ENCODE measurements at places on chromosomes 6 and 20.

- no peak for DNase-seq
Measured at GRCh38 chr20:41167481-41168253, 30.3 kb downstream of the PLCG1 start.

- DNase-seq: no peak
Measured at GRCh38 chr6:125414507-125414906, 112.7 kb upstream of the HDDC2 start.

- no peak for DNase-seq
Measured at GRCh38 chr6:75183099-75183541, 22.7 kb downstream of the COL12A1 start.

- no peak for DNase-seq
Measured at GRCh38 chr6:43012364-43012763, 1.4 kb downstream of the MEA1 start.

DNA sequence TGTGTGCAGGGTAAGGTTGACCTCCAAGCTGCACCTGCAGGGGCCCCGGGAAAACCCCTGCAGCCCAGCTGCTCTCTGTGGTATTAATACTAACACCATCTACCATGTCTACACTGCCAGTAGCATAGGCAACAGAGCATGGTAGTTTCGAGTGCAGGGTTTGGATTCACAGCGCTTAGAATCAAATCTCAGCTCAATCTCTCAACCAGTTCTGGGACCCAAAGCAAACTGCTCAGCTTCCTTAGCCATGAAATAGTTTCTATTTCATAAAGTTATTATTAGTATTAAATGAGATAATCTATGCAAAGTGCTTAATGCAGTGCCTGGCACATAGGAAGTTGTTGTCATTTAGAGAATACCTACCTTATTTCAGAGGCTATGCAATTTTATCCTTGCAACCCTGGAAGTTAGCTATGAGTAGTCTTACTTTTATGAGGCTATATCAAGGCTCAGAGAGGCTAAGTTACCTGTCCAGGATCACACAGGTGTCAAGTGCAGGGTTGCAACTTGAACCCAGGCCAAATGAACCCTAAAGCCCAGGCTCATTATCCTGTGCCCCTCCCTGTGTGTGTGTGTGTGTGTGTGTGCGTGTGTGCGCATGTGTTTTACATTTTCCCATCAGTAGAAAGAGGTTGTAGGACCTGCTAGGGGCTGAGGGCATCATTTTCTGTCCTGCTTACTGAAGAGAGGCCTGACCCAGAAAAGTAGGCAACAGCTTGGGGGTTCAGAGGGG, 27.6 kb upstream of the MRPS18A start:
- no peak for DNase-seq

DNA sequence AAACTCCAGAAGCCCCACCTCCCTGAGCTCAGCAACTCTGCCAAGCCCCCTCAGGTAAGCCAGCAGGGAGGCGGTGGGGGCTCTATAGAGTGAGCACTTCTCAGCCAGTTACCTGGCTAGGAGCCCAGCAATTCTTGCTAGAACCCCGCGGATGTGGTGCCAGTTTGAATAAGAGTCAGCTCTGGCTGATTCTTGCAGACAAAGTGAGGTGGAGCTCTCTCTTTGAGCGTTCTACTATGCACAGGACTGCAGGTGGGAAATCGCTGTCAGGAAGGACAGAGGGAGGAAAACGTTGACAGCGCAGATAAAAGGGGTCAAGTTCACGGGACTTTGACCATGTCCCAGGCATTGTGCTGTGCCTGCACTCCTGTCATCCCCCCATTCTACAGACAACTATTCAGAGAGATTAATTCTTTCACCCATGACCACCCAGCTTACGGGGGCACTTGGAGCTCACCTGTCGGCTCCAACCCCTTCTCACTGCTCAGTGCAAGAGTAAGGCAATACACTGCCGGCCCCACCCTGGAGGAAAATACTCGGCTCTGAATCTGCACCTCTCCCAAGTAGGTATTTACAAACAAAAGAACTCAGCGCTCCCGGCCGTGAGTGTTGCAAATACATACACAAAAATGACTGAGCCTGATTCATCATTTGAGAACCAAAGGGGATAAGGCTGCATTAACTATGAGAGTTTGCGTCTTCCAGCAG, 92.9 kb downstream of the ANKRD60 start:
- DNase-seq: no peak

- DNase-seq: no peak
Measured at GRCh38 chr6:159532155-159532554, 160.9 kb downstream of the SOD2 start.

GRCh38 chr20:48789781-48790472, 37.9 kb downstream of the PREX1 start:
- DNase-seq: no peak

- DNase-seq: no peak
Measured at GRCh38 chr20:18224968-18225568, 63.3 kb upstream of the ZNF133 start.

DNA sequence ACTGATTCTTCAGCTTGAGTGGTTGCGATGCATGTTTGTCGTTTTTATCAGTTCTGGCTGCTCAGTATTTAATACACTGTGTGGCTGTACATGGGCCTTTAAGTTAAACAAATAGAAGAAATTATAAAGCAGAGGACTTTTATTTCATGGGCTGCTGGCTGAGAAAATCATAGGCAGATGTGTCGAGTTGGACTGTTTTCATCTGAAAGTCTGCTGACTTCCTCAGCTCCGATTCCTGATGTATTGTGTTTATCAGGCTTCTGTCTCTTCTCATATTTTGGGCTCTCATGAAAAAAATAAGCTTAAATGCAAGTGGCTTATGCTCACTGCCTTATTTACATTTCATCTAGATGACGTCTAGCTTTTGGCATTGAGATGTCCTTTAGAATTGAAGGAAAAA, 129.5 kb upstream of the GGTLC1 start:
- DNase-seq: no peak

- no peak for DNase-seq
Measured at GRCh38 chr6:128007658-128008057, 106.8 kb upstream of the THEMIS start.

DNA sequence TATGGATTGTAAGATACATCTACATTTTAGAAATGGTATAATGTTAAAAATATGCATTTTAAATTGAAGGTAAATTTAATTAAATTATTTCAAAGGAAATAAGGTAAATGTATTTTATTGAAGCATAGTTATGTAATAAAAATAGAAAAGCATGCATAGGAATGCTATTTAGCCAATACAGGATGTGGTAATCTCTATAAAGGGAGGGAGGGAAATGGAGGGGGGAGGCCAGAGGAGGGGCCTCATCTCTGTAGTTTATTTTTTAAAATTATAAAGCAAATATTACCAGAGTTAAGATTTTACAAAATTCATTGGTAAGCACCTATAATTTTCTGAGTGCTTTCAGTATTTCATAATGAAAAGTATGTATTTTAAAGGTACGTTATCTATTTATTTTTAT, 27.2 kb downstream of the SLC16A10 start:
- no peak for DNase-seq

DNA sequence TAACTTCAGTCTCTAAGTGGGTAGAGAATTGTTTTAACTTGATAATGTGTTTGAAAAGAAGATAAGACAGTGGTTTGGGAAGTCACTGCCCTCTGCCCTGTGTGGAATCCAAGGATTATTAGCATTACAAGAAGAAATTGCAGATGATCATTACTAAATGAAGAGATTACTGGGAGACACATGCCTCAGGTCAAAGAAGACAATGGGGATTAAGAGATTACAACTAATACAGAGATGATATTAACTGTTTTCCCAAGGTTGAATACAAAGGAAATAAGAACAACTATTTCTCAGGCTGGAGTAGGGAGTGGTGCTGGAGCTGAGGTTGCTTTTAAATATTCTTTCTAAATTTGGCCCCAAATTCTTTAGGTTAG, 166.0 kb downstream of the TRMT11 start:
- DNase-seq: no peak

DNA sequence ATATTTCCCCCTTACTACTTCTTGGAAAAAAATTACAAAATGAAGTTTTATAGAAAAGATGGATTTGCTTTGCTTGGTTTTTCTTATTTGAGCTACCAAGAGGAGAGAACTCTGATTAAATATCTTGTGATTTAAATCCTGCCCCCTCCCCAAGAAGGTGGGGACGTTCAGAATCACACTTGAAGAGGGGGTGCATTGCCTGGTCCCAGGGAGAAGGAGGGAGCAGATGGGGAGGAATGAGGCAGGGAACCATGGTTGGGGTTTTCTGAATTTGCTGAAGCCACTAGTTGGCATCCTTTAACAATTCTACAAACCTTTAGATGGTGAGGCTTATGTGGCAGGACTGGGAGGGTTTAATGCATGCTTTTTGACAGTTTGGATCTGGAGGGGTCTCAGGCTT, 5.5 kb downstream of the PCK1 start:
- no peak for DNase-seq

GRCh38 chr6:39786649-39787048, 5.5 kb upstream of the DAAM2 start:
- DNase-seq: no peak

DNA sequence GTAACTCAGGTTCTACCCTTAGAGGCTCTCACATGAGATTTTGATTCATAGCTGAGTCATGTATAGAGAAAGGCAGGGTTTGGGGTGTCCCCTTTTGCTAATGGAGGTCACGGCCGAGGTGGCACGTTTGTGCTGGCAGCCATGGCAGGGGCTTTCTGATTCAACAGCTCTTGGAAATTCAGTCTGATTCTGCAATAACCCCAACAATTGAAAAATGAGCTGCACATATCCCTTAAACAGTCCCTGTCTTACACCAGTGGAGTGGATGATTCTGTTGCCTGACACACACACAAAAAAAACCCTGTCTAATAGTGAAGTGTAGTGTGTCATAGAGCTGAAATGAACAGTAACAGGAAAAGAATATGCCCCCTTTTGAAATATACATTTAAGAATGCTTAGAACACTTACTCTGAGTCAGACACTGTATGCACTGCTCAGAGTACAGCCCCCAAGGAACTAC, 40.4 kb upstream of the ARG1 start:
- no peak for DNase-seq

- no peak for DNase-seq
Measured at GRCh38 chr6:38603966-38604365, 35.8 kb downstream of the BTBD9 start.

DNA sequence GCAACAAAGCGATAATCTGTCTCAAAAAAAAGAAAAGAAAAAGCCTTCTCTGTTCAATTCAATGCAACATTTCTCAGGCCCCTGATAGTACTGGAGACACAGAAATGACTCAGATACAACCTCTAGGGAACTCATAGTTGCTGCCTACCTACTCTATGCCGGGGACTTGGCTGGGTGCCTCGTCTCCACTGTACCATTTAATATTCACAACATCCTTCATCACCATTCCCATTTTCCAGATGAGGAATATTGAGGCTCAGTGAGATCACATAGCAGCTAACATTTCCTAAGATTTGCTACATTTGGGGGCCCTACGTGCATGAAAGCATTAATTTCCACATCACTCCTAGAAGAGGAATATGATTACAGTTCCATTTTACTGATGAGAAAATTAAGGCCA, 7.5 kb downstream of the NOL4L start:
- DNase-seq: no peak

GRCh38 chr20:39270837-39271604, 308.9 kb downstream of the DHX35 start:
- no peak for DNase-seq

- no peak for DNase-seq
Measured at GRCh38 chr6:138765896-138766655, 7.5 kb upstream of the CCDC28A start.
